Activated CD4-positive, CD25-positive, alpha-beta regulatory T cell treated with anti-CD3 and anti-CD28 coated beads, Interleukin-2, amount 50 U/mL, for 16 hours (primary cell): ENCODE measurements at places on chromosomes 2 and 18.

- DNase-seq = no peak
These were observed 77.5 kb downstream of the TMEM200C start for GRCh38 chr18:5817816-5818215.

GRCh38 chr2:110837446-110838409, 105.4 kb downstream of the ACOXL start:
- no peak for DNase-seq

GRCh38 chr2:60885683-60886082, 4.3 kb downstream of the REL start:
- DNase-seq = no peak

DNA sequence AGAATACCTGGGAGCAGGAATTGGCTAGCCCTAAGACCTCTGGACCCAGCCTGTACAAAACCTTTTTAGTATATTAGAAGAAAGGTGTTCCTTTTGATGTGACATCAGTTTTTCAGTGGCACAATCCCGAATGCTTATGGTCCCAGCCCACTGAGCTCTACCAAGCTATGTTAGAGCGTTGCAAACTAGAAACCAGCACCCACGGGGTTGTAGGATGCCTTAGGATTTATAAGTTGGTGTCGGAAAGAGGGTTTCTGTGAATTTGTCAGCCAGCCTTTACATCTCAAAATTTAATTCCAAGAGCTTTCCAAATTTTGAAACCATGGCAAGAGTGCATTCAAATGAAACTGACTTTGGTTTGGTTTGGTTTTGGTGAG, 499 bp upstream of the LMAN1 start:
- DNase-seq = no peak

DNA sequence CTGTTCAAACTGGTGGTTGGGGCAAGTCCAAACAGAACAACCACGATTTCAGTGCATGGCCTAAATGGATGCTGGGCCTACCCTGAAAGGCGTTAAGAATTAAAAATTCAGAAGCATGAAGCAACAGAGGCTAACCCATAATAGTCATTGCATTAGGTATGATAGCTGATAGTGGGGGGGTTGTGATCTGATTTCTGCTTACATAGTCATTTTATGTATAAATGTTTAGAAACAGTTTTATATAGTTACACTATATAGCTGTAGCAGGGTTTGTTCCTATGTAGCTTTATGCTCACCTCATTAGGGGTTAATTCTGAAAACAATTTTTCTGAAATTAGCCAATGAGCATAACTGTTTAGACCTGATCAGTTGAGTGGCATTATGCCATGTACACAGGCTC, 9.6 kb downstream of the TAF1B start:
- no peak for DNase-seq

DNA sequence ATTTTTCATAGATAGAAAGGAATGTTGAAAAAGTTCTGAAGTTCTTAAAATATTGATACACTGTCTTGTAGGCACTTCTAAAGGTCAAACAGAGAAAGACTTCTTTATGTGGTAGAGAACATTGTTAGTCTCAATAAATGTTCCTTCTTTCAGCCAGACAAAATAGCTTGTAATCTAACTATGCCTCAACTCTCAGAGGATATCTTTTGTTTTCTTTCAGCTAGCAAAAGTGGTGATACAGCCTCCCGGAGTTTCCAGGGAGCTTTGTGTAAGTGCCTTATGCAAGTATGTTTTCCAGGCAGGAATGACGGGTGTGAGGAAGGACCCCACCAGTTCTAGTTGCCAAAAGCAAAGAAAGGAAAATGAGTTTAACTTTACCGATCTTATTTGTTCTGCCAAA, 452.1 kb upstream of the ST6GAL2 start:
- no peak for DNase-seq

DNA sequence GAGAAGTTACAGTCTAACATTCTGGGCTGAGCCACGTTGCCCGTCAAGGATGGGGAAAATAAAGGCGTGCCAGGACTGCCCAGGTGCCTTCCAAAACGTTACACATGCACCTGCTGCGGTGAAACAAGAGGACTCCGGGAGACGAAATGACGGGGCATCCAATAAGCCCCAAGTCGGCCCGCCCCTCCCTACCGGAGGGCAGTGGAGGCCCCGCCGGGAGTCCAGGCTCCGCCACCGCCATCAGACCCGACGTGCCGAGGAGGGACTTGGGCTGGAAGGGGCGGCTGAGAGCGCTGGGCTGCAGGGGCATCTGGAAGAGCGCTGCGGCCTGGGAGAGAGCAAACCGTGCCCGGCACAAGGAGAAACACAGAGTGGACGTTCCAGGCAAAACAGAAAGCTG, 112.5 kb upstream of the GPC1 start:
- DNase-seq = no peak

DNA sequence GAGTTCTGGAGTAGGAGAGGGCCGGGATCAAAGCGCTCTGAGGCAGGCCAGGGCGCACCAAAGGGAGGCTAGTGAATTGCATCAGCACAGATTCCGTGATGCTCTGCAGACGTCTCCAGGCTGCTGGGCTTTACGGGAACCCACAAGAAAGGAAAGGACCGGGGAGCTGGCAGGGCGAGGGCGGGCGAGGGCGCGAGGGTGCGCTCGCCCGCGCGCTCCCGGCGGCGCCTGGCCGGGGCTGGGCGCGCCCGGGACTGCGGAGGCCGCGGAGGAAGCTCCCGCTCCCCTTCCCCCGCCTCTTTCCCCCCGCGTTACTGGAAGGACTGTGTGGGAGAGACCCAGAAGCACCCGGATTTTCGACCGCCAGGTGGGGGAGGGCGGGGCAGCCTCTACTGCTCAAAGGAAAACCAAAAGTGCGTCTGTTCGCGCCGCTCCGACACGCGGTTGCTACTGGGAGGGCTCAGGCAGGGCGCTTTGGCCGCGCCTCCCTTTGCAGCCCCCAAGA, 2.4 kb upstream of the FOSL2 start:
- DNase-seq = peak; percentile 75

- no peak for DNase-seq
These were observed 3.8 kb downstream of the NT5C1B start for GRCh38 chr2:18585526-18585925.

- no peak for DNase-seq
These were observed 382.8 kb downstream of the SETBP1 start for GRCh38 chr18:45063246-45064038.

DNA sequence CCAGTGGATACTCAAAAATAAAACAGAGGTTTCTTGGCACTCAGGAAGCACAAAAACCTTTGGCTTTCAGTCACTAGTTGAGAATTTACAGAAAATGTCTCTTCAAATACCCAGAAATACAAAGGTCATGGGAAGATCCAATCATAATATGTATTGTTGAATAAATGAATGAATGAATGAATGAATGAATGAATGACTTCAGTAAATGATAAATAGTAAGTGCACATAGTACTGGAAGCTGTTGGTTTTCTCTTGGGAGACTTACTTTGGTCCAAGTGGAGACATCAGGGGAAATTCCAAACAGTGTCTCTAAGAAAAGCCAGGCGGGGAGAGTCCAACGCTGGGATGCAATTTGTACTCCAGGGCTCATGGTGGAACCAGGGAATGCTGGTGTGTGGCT, 261.3 kb upstream of the KLHL29 start:
- DNase-seq = no peak

GRCh38 chr2:158953926-158954763, 14.3 kb upstream of the TANC1 start:
- DNase-seq = no peak

- DNase-seq = no peak
These were observed 96.4 kb upstream of the LINC00305 start for GRCh38 chr18:64245126-64245861.

DNA sequence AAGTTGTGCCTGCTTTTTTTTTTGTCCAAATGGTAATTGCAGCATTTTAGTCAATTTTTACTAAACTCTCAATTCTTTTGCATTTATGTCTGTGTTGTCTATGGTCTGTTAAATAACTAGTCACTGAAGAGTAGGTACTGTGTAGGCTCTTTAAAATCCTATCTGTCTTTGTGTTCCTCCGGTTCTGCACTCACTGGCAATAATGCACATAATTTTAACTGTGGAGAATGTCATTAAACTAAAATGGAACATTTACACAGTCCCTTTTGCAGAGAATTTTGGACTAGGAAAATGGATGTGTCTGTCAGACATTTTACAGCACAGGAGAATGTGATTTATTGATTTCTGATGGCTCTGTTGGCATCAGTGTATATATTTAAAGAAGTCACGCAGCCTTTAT, 116.6 kb downstream of the ASXL3 start:
- DNase-seq = no peak

DNA sequence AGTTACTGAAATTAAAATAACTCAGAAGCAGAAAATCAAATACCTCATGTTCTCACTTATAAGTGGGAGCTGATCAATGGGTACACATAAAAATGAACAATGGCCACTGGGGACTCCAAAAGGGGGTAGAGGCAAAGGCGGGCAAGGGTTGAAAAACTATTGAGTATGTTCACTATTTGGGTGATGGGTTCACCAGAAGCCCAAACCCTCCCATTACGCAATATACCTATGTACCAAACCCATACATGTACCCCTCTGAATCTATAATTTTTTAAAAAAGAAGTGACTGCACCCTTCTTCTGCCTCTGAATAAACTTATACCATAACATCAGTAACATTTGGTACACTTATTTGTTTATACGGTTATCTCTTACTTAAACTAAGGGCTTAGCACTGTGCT, 119.4 kb downstream of the ZRANB3 start:
- no peak for DNase-seq

DNA sequence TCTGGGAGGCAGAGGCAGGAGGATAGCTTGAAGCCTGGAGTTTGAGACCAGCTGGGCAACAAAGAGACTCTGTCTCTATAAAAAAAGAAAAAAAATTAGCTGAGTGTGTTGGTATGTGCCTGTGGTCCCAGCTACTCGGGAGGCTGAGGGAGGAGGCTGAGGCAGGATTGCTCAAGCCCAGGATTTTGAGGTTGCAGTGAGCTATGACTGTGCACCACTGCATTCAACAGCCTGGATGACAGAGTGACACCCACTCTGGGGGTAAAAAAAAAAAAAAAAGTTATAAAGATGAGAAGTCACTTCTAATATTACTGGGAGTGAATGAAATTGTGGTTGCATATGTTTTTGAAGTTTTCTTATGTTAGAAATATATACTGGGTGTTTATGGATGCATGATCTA, 71.6 kb downstream of the C2orf74 start:
- DNase-seq = no peak

DNA sequence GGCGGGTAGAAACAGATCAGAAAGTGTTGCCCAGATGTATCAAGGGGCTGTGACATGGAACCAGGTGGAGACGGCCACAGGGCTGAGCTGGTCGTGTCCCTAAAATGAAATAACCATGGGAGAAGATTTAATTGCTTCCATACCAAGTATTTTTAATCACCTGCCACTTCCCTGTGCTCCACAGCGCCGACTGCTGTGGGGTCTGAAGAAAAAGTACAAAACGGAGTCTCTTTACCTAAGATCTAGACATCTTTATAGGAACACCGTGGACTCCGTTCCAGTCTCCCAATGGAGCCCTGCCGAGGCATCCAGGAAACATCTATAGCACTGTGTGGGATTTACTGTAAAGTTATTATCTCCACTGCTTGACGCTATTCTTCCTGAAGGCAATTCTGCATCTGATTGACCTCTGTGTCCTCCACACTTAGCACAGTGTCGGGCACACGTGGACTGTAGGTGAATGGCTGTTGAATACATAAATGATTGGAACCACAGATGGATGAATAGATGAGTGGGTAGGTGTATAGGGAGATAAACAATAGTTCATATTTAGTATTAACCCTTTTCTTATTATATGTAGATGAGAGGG, 21.6 kb upstream of the GYPC start:
- no peak for DNase-seq

DNA sequence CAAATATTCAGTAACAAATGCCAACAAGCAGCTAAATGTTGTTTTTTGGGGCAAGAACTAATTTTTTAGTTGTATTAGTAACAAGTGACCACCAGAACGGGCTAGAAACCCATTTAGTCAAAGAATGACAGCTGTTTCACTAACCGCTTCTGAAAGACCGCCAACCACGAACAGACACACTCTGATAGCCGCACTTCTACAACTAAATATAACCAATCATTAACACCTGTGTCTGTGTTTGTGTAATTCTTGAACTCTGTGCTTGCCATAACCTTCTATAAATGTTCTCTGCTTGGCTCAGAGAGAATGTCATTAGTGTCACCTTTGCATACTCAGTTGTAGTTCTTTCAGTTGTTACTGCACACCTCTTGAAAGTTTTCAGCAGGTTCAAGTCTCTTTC, 526.3 kb upstream of the LRRTM1 start:
- no peak for DNase-seq

DNA sequence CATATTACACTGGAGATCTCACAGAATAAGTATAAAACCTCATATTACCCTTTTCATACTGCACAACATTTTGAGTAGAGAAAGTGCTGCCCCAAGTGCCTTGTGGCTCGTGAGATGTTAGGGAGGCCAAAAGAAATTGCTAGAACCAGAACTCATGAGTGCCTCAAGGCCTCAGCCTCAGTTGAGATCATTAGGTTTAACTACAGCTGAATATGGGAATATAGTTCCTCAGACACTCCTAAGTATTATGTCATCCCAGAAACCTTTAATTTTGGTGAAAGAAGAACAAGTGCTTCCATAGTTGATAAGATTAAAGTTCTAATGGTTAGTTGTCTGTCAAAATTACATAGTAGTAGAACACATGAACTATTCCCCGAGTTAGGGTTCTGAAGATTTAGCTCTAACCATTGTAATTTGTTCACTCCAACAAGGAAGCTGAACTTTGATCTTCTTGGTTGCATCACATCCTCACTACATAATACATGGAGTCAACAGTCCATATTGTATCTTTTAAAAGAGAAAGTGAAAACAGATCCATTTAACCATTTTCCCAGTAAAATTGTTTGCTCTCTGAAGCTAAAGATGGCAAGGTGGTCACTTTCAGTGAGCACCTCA, 9.6 kb upstream of the AQP4 start:
- no peak for DNase-seq

DNA sequence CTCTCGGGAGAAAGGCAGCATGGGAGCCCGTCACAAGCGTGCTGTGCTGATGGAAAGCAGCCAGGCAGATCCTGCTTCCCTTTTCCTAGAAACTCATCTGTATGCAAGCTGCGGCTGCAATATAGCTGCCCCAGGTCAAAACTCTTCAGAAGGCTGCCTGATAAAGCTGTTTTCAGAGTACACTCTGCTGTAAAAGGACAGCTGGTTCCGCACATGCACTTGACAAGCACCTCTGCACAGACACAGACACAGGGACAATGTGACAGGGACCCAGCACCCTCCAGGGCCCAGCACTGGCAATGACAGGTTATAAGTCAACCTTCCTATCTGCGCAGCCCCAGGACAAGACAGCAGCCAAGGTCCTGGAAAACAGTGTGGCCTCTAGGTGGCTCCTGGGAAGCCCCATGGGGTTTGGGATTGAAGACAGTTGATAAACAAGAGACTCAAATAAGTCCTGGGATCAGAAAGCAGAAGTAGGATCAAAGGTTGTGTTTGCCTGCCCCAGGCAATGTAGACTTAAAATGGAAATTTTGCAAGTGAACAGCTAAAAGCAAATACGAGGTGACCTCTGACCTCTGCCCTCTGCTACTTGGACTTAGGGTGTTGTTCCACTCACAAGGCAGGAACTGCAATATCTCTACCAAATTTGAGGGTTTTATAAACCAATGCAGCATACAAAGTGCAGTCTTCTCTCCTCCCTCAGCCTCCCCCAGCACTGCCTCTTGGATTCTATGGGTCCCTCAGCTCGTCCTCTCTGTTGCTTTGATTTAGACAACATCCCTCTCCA, 16.9 kb downstream of the SLC66A2 start:
- no peak for DNase-seq

- no peak for DNase-seq
These were observed 239.1 kb downstream of the FAM210A start for GRCh38 chr18:13487237-13487636.

GRCh38 chr2:147657086-147658000, 187.5 kb upstream of the ACVR2A start:
- no peak for DNase-seq

GRCh38 chr2:65498396-65498795, 66.0 kb upstream of the SPRED2 start:
- no peak for DNase-seq
